ENCODE measurements at places on chromosomes 16 and 17.

- no peak overlapping the region for H3K27ac ChIP-seq
- no peak for DNase-seq
- no peaks in the 10 kb centered on the region for H3K27me3 ChIP-seq
These were observed 13.7 kb downstream of the SDK2 start for GRCh38 chr17:73630531-73630930.

DNA sequence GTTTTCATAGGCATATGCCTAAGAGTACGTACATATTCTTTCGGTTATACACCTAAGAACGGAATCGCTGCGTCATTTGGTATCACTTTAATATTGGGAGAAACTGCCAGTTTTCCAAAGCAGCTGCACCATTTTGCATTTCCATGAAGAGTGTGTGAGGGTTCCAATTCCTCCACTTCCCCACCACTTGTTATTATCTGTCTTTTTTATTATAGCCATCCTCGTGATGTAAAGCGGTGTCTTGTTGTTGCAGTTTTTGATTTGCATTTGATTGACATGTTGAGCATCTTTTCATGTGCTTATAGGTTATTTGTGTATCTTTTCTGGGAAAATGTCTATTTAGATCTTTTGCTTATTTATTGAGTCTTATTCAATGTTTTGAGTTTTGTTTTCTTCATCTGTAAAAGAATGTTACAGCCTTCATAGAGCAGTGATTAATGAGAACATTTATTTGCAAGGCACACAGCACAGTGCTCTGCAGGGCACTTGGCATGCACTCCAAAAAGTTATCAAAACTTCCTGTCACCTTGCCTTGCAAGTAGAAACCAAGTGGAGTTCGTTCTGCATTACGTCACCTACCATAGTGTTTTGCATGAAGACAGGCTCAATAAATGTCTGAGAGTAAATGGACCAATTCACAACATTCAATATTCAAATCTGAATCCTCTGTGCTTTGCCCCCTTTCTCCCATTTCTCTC lies 26.6 kb upstream of the ST6GALNAC1 start:
- DNase-seq: no peak
- no peaks in the 10 kb centered on the region for H3K36me3 ChIP-seq
- no peak overlapping the region for H3K4me3 ChIP-seq
- H3K27me3 ChIP-seq: no peaks in the 10 kb centered on the region
- H3K27ac ChIP-seq: peak overlapping the region; percentile 93
- H3K4me1 ChIP-seq: no peaks in the 10 kb centered on the region

DNA sequence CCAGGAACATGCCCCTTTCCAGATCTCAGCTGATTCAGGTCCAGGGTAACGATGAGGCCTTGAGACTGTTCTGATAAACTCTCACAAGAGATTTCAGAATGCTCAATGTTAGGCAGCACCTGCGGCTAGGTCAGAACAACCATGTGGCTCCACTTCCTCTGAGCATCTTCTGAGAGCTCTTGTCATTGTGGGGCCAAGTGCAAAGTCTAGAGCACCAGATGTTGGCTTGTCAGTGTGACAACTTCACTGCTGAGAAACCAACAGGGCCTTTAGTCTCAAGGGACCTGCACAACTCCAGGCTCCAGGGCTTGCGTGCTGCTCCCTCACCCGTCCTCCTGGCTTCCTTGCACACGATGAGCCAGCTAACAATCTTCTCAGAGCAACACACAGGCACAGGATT lies 29.0 kb downstream of the FCSK start:
- H3K4me3 ChIP-seq: no peak overlapping the region
- no peak overlapping the region for H3K27ac ChIP-seq
- H3K36me3 ChIP-seq: no peaks in the 10 kb centered on the region
- no peaks in the 10 kb centered on the region for H3K27me3 ChIP-seq
- DNase-seq: no peak

- H3K4me3 ChIP-seq: no peak overlapping the region
- H3K27me3 ChIP-seq: no peaks in the 10 kb centered on the region
- no peaks in the 10 kb centered on the region for H3K4me1 ChIP-seq
- H3K36me3 ChIP-seq: no peaks in the 10 kb centered on the region
These were observed 63.3 kb upstream of the HLF start for GRCh38 chr17:55201308-55201932.

DNA sequence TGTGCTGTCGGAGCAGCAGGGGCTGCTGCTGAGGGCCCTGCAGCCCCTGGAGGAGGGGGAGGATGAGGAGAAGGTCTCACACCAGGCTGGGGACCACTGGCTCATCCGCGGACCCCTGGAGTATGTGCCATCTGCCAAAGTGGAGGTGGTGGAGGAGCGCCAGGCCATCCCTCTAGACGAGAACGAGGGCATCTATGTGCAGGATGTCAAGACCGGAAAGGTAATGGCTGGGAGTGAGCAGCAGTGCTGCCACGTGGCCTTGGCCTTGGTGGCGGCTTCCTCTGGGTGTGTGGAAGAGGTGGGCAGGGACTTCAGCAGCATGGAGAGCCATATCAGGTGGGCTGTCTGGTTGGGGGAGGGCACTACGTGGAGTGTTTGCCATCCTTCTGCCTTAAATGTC lies 20.0 kb downstream of the MVP start:
- H3K4me1 ChIP-seq: no peaks in the 10 kb centered on the region
- no peak overlapping the region for H3K4me3 ChIP-seq
- peaks cover 98% of the 10 kb centered on the region for H3K36me3 ChIP-seq
- no peaks in the 10 kb centered on the region for H3K27me3 ChIP-seq
- no peak overlapping the region for H3K27ac ChIP-seq

- no peaks in the 10 kb centered on the region for H3K4me1 ChIP-seq
- no peak for DNase-seq
- no peaks in the 10 kb centered on the region for H3K27me3 ChIP-seq
These were observed 24.5 kb downstream of the TBX2 start for GRCh38 chr17:61423967-61424649.

GRCh38 chr17:5630434-5630833 lies 46.1 kb upstream of the NLRP1 start:
- H3K27me3 ChIP-seq: no peaks in the 10 kb centered on the region
- H3K4me3 ChIP-seq: no peak overlapping the region
- DNase-seq: no peak
- no peaks in the 10 kb centered on the region for H3K36me3 ChIP-seq
- H3K4me1 ChIP-seq: no peaks in the 10 kb centered on the region

- H3K4me3 ChIP-seq: no peak overlapping the region
- H3K4me1 ChIP-seq: no peaks in the 10 kb centered on the region
- no peak for DNase-seq
- no peaks in the 10 kb centered on the region for H3K27me3 ChIP-seq
These were observed 165.7 kb downstream of the CMIP start for GRCh38 chr16:81610144-81610842.

- H3K36me3 ChIP-seq: no peaks in the 10 kb centered on the region
- no peak overlapping the region for H3K27ac ChIP-seq
- H3K4me1 ChIP-seq: peaks cover 31% of the 10 kb centered on the region
- H3K27me3 ChIP-seq: no peaks in the 10 kb centered on the region
These were observed 314.3 kb downstream of the SOX9 start for GRCh38 chr17:72434991-72435618.

GRCh38 chr16:35308674-35309073 lies 1849.3 kb downstream of the TP53TG3F start:
- no peak for DNase-seq
- H3K27me3 ChIP-seq: no peaks in the 10 kb centered on the region
- H3K36me3 ChIP-seq: no peaks in the 10 kb centered on the region
- H3K4me3 ChIP-seq: no peak overlapping the region
- H3K4me1 ChIP-seq: no peaks in the 10 kb centered on the region
- no peak overlapping the region for H3K27ac ChIP-seq

- H3K27ac ChIP-seq: no peak overlapping the region
- H3K27me3 ChIP-seq: no peaks in the 10 kb centered on the region
- no peak overlapping the region for H3K4me3 ChIP-seq
- H3K4me1 ChIP-seq: no peaks in the 10 kb centered on the region
- no peak for DNase-seq
These were observed 1.6 kb upstream of the CIBAR2 start for GRCh38 chr16:85113913-85114312.
